ENCODE measurements at places on chromosomes 7 and 10.
A peak's percentile ranks its signal among the peaks of the same experiment; 100 is the strongest.

DNA sequence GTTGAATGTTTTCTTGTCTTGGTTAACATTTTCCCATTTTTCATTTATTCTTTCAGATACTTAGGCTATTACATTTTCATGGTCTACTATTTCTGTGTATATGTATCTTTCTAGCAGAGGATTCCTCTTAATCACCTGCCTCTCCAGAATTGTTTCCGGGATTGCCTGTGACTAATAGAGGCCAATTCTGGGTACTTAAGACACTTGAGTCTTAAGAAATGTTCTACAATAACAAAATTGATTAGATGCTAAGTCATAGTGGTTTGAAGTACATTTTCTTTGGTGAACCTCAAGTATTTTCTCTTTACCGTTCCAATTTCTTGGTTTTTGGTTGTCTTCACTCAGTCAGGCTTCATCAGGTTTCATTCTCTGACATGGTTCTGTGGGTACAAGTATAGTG, 26.4 kb downstream of the BBS9 start:
- H3K27me3 ChIP-seq: no peaks in the 10 kb centered on the region
- no peaks in the 10 kb centered on the region for H3K4me1 ChIP-seq
- DNase-seq: no peak
- no peak overlapping the region for H3K27ac ChIP-seq
- no peak overlapping the region for H3K4me3 ChIP-seq
- H3K36me3 ChIP-seq: peaks cover 5% of the 10 kb centered on the region

GRCh38 chr10:62738916-62739315, 65.6 kb upstream of the ADO start:
- H3K27ac ChIP-seq: no peak overlapping the region
- no peaks in the 10 kb centered on the region for H3K4me1 ChIP-seq
- no peaks in the 10 kb centered on the region for H3K36me3 ChIP-seq
- no peaks in the 10 kb centered on the region for H3K27me3 ChIP-seq

- H3K36me3 ChIP-seq: peaks cover 13% of the 10 kb centered on the region
- no peak overlapping the region for H3K27ac ChIP-seq
- no peaks in the 10 kb centered on the region for H3K27me3 ChIP-seq
- H3K4me1 ChIP-seq: no peaks in the 10 kb centered on the region
Observed at GRCh38 chr7:67348171-67348570, 351.5 kb downstream of the TYW1 start.

GRCh38 chr7:22733761-22734160, 6.8 kb downstream of the IL6 start:
- H3K4me1 ChIP-seq: no peaks in the 10 kb centered on the region
- no peak overlapping the region for H3K4me3 ChIP-seq
- H3K36me3 ChIP-seq: no peaks in the 10 kb centered on the region
- H3K27ac ChIP-seq: no peak overlapping the region

- H3K4me1 ChIP-seq: peaks cover 32% of the 10 kb centered on the region
- H3K27ac ChIP-seq: no peak overlapping the region
- no peaks in the 10 kb centered on the region for H3K27me3 ChIP-seq
Observed at GRCh38 chr7:107999779-108000560, 3.0 kb downstream of the LAMB1 start.

GRCh38 chr10:72622271-72622670, 3.6 kb downstream of the MICU1 start:
- no peak overlapping the region for H3K4me3 ChIP-seq
- peaks cover 7% of the 10 kb centered on the region for H3K4me1 ChIP-seq
- H3K27me3 ChIP-seq: no peaks in the 10 kb centered on the region
- no peak for DNase-seq
- no peak overlapping the region for H3K27ac ChIP-seq

DNA sequence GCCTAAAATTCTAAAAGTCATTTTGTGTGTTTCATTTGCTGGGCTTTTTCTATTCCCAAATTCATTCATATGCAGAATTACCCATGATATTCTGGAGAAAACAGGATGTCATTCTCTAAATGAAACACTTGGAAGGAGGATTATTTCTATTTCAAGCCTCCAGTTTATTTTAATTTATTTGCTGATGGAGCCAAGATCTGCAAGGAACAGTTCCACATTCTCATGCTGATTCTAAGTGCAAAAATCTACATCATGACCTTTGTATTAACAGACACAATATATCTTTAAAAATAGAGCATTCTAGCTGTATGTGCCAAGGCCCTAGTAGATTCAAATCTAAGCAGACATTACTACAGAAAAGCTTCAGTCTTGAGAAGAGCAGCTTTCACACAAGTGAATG, 51.3 kb upstream of the KCND2 start:
- H3K4me1 ChIP-seq: no peaks in the 10 kb centered on the region
- H3K36me3 ChIP-seq: no peaks in the 10 kb centered on the region
- no peak for DNase-seq

- no peaks in the 10 kb centered on the region for H3K36me3 ChIP-seq
- no peak overlapping the region for H3K4me3 ChIP-seq
- no peak overlapping the region for H3K27ac ChIP-seq
- no peaks in the 10 kb centered on the region for H3K4me1 ChIP-seq
Observed at GRCh38 chr10:62689712-62690111, 114.8 kb upstream of the ADO start.

- H3K36me3 ChIP-seq: no peaks in the 10 kb centered on the region
- no peaks in the 10 kb centered on the region for H3K4me1 ChIP-seq
- no peak overlapping the region for H3K27ac ChIP-seq
- H3K27me3 ChIP-seq: no peaks in the 10 kb centered on the region
- no peak for DNase-seq
Observed at GRCh38 chr7:102260856-102261255, 25.8 kb upstream of the SH2B2 start.

GRCh38 chr10:3605882-3606281, 179.1 kb downstream of the KLF6 start:
- no peaks in the 10 kb centered on the region for H3K36me3 ChIP-seq
- no peak overlapping the region for H3K4me3 ChIP-seq
- no peaks in the 10 kb centered on the region for H3K4me1 ChIP-seq
- H3K27ac ChIP-seq: no peak overlapping the region
- DNase-seq: no peak

GRCh38 chr7:151123822-151124464, 37.7 kb downstream of the AGAP3 start:
- peak; percentile 89 for DNase-seq
- no peak overlapping the region for H3K27ac ChIP-seq
- no peaks in the 10 kb centered on the region for H3K27me3 ChIP-seq
- H3K36me3 ChIP-seq: peaks cover 71% of the 10 kb centered on the region

DNA sequence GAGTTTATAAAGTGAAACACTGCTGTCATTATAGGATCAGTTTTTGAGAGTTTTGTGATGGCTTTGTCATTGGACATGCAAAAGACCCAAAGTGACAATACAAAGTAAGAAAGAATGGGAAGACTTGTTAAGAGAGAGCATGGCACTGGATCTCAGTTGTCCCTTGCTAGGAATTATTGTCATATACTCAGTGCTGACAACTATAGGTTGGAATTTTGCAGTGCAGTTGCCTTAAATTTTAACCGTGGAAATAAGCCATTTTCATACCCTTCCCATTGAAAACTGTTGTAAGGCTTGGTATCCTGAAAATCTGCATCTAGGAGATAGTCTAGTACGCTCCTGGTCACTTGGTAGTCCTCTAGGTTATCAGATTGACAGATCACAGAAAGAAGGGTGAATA, 1156.7 kb downstream of the GATA3 start:
- no peak overlapping the region for H3K4me3 ChIP-seq
- no peaks in the 10 kb centered on the region for H3K36me3 ChIP-seq
- H3K27me3 ChIP-seq: no peaks in the 10 kb centered on the region
- no peak for DNase-seq

- H3K4me3 ChIP-seq: no peak overlapping the region
- no peak overlapping the region for H3K27ac ChIP-seq
- no peaks in the 10 kb centered on the region for H3K27me3 ChIP-seq
- H3K4me1 ChIP-seq: peaks cover 4% of the 10 kb centered on the region
- no peaks in the 10 kb centered on the region for H3K36me3 ChIP-seq
Observed at GRCh38 chr7:18872344-18872743, 245.1 kb downstream of the TWIST1 start.

DNA sequence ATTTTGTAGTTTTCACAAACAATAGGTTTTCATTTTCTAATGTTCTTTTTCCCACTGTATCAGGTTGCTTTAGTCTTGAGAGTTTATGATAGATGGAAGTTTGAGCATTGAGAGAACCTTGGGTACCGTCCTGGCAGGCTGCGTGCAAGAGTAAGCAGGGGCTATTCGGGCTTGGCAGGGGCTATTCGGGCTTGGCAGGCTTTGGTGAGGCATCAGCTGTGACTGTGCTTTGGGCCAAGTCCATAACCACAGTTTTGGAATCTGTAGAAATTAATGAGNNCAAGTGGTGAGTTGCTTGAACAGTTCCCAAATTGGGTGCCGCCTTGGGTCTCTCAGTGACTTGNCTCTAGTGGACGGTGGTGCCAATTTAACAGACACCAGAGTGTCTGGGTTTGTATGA, 424.6 kb downstream of the PAXIP1 start:
- no peak overlapping the region for H3K27ac ChIP-seq
- no peaks in the 10 kb centered on the region for H3K27me3 ChIP-seq
- no peaks in the 10 kb centered on the region for H3K4me1 ChIP-seq
- H3K4me3 ChIP-seq: no peak overlapping the region

DNA sequence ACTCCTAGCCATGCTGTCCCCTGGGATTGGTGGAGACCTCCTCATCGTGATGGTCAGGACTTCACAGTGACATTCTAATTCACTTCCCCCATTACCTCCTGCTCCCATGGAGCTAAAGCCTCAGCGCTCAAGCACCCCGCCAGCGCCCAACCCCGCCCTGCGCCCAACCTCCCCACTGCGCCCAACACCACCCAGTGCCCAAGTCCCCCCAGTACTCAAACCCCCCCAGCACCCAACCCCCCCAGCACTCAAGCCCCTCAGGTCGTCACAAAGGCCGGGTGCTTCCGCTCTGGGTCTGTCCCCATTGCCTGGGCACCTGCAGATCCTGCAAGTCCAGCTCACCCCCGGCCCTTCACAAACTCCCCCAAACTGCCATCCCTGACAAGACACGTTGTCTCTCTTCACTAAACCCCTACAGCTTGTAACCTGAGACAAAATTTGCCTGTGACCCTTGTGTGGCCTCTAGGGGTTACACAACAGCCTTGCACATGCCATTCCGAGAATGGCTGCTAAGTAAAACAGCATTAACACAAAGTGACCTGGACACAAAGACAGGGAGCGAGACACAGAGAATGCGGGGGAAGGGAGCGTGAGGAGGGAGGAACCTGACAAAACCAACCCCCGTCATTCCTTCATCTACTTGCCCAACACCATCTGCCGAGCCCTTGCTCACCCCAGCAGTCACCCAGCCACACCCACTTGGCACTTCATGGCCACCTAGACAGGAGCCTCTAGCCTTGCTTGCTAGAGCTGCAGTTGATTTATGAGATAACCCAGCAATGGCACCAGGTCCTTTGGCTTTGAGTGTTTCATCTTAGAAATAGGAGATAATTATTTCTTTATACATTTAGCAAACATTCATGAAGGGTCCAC, 107.8 kb downstream of the ADARB2 start:
- no peaks in the 10 kb centered on the region for H3K36me3 ChIP-seq
- H3K4me1 ChIP-seq: no peaks in the 10 kb centered on the region
- no peaks in the 10 kb centered on the region for H3K27me3 ChIP-seq
- no peak overlapping the region for H3K27ac ChIP-seq

DNA sequence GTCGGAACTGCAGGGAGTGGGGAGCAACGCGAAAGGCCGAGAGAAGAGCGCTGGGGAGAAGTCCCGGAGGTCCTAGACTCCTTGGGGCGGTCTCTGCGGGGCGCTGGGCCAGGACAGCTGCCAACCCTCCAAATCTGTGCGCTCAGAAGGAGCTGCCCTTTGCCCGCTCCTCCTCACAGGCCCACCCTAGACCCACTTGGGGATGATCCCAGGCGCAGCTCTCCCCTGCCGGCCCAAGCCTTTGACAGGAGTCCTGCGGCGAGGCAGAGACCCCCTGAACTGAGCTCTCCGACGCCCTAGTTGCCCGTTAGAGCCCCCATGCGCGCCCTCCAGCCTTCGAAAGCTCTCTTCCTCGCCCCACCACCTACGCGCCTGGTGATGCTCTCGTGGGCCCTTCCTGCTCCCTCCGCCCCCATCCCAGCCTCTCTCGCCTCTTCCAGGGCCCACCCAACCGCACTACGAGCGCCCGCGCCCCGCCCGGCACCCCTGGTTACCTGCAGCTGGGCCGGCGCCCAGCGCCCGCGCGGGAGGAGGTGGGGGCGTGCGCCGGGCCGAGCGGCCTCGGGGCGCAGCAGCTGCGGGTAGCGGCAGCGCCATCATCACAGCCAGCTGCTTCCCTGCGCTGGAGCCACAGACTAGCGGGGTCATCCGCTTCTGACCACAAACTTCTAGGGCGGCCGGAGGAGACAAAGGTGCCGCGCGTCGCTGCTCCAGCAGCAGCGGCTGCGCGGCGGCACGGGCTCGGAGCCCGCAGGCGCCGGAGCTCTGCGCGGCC, 353.4 kb downstream of the DNAJB6 start:
- DNase-seq: peak; percentile 44
- peaks cover 90% of the 10 kb centered on the region for H3K27me3 ChIP-seq
- H3K4me1 ChIP-seq: peaks cover 43% of the 10 kb centered on the region
- H3K4me3 ChIP-seq: peak overlapping the region; percentile 31
- H3K36me3 ChIP-seq: no peaks in the 10 kb centered on the region
- H3K27ac ChIP-seq: no peak overlapping the region

- no peaks in the 10 kb centered on the region for H3K27me3 ChIP-seq
- no peak for DNase-seq
- H3K27ac ChIP-seq: no peak overlapping the region
- H3K4me1 ChIP-seq: no peaks in the 10 kb centered on the region
Observed at GRCh38 chr7:94276795-94277194, 117.9 kb upstream of the COL1A2 start.

DNA sequence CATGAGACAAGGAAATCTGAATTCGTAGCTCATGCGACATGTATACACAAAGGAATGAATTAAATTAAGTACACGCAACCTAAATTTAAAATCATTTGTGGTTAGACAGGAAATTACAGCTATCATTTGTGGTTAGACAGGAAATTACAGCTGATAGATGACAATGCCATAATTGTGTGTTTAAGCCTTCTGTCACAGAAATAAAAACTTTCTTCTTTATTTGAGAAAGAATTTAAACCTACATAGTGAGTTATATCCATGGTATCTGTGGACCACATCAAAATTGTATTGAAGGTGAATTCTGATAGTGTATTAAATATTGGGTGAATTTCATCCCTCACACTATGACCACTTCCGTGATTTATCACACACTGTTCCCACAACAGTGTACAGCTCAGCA, 362.9 kb downstream of the MAGI2 start:
- no peaks in the 10 kb centered on the region for H3K4me1 ChIP-seq
- H3K4me3 ChIP-seq: no peak overlapping the region
- H3K27ac ChIP-seq: no peak overlapping the region
- DNase-seq: no peak
- H3K36me3 ChIP-seq: no peaks in the 10 kb centered on the region
- H3K27me3 ChIP-seq: no peaks in the 10 kb centered on the region

DNA sequence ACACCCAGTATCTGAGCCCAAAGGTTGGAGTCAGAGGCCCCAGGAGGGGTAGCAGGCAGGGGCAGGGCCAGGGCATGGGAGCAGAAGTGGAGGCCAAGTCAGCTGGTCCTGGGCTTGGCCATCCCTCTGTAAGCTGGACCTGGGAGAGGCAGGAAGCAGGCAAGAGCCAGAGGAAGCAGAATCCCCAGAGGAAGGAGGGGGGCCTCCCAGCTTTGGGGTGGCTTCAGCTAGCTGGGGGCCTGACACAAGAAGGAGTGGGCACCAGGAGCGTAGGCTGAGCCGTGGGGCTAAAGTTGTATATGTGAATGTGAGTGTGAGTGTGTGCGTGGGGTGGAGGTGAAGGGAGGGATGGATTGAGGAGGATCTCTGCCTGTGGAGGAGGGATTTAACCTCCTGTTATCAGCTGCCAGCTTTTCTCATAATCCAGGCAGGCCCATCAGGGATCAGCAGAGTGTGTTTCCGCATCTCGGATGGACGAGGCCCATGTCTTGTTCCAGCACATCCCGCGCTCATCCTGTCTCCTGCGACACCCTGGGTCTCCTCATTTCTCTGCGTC, 54.0 kb downstream of the NEURL1 start:
- no peak for DNase-seq
- H3K27me3 ChIP-seq: no peaks in the 10 kb centered on the region
- peaks cover 7% of the 10 kb centered on the region for H3K4me1 ChIP-seq
- no peak overlapping the region for H3K27ac ChIP-seq
